ENCODE measurements at places on chromosomes 4 and X.

DNA sequence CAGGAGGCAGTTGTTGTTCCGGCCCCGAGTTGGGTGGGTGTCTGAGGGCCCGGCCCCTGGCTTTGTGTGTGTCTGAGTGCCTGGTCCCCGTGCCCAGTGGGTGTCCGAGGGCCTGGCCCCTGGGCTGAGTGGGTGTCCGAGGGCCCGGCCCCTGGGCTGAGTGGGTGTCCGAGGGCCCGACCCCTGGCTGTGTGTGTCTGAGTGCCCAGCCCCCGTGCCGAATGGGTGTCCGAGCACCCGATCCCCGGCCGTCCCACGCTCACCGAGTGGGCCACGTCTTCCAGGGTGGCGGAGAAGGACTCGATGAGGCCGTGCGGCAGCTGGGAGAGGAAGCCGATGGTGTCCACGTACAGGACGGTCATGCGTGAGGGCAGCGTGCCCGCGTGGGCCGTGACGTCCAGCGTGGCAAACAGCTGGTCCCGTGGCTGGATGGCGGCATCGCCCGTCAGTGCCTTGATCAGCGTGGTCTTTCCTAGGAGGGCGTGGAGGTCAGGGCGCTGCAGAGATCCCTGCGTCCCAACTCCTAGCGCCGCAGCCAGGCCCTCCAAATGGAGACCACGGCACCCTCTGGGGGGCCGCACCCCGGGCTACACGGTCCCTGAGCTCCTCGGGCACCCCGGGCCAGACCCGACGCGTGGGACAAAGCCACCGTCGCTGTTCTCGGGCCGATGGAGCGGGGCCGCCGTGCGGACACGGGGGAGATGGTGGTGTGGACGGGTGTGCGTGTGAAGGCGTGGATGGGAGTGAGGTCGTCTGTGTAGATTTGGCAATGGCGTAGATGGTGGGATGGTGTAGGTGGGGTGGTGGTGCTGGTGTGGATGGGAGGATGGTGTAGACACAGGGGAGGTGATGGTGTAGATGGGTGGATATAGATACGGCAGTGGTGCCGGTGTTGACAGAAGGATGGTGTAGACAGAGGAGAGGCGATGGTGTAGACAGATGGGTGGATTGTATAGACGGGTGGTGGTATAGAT is 7.2 kb downstream of the GTPBP6 start:
- no peak for DNase-seq

DNA sequence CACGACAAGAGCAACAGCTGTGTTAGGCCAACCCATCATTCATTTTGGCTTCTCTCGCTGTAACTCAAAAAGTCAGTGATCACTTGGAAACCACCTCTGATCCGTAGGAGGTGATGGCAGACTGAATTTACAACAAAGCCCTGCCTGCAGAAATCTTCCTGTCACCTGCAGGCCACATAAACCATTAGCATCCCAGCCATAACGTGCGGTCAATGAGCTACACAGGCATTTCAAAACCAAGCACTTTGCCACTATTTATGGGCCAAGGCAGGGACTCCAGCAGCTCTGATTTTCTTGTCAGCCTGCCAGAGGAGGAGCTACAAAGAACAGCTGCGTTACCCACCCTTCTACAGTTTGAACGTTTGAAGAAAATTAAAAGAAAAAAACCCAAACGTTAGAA is 228.1 kb upstream of the PPARGC1A start:
- no peak for DNase-seq

DNA sequence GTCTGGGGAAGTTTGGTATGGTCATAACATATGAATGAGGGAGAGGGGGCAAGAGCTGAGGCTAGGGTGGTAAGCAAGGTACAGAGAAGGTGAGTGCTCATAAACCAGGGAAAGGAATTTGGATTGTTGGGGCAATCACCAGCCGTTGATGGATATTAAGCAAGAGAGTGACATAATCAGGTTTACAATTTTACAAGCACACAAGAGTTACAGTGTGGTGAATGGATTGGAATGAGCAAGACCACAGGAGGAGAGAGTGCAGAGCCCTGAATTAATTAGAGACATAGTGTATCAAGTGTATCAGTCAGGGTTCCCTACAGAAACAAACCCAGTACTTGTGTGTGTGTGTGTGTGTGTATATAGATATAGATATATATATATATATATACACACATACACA is 18.7 kb upstream of the FMR1NB start:
- DNase-seq: no peak

- no peak for DNase-seq
These were observed 14.5 kb upstream of the TXLNG start for GRCh38 chrX:16771483-16772398.

GRCh38 chr4:92634882-92635281 is 331.1 kb downstream of the GRID2 start:
- no peak for DNase-seq

DNA sequence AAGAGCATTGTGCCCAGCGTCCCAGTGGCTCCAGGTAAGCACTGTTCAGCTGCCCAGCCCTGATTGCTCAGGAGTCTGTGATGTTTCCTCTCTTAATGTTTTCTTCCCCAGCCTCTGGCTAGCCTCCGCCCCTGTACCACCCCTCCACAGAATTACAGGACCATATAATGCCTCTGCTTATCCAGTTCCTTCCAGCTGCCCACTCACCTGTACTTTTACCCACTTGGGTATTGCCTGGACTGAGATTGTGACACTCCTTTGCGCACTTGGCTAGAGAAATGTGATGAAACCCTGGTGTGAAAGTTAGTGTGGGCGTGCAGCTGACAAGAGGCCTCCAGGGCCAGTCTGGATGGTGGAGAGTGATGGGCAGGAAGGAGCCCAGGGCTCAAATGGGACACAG is at the start of gene AWAT2:
Gene AWAT2 (minus strand): TSS at position 14 of the 400 bp plus-strand sequence. CDS start 6 bp downstream, at position 8.
- DNase-seq: no peak
